Frontal cortex (tissue), 4 donors: ENCODE measurements at places on chromosomes 12 and 14.

- no peak for DNase-seq
Observed at GRCh38 chr12:120490325-120490724, 5.6 kb upstream of the DYNLL1 start.

- DNase-seq, result no peak
Observed at GRCh38 chr12:68294251-68294650, 37.9 kb downstream of the MDM1 start.

GRCh38 chr12:110932046-110932445 lies 11.7 kb upstream of the MYL2 start:
- DNase-seq, result no peak

- DNase-seq, result no peak
Observed at GRCh38 chr14:22955702-22956569, 954 bp downstream of the HAUS4 start.

- no peak for DNase-seq
Observed at GRCh38 chr14:88323523-88324199, 592 bp upstream of the KCNK10 start.

DNA sequence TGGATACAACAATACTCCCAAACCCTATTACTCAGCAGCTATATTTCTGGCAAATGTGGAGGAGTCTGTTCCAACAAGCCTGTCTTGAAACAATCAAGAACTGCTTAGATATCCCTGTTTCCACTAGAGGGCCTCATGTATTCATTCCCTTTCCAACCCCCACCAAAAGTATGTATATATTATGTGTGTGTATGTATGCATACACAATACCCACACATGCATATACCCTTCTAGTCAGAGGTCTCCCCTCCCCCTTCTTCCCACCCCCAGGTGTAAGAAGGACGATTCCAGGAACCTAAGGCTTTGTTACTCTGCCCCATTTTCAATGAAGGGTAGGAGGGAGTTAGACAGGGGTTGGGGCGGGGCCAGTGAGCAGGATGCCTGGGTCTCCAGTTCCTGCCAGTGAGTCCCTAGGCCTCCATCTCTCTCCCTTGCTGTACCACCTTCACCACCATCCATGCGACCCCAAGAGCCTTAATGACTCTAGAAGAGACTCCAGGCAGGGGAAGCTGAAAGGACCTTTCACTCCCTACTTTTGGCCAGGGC lies at the start of gene DGKA:
Gene DGKA, plus strand, starts transcription at position 392 of the 546 bp plus-strand sequence. CDS start 5,342 bp downstream, outside the sequence.
- peak; percentile 51 for DNase-seq

DNA sequence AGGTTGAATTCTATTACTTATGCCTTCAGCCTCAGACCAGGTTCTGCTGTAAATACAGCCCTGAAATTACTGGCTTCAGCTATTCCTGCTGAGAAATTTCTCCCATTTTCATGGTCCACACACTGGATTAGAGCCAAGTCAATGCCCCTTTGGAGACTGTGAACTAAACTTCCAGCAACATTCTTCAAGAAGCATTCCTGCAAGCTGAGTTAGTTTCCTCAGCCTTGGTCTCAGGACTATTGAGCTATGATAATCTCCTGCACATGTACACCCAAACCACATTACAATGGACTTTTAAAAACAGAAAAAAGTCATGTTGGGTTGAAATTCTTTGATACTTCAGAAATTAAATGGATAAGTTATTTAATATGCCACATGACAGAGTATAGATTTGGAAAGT lies 58.0 kb upstream of the AVPR1A start:
- no peak for DNase-seq

DNA sequence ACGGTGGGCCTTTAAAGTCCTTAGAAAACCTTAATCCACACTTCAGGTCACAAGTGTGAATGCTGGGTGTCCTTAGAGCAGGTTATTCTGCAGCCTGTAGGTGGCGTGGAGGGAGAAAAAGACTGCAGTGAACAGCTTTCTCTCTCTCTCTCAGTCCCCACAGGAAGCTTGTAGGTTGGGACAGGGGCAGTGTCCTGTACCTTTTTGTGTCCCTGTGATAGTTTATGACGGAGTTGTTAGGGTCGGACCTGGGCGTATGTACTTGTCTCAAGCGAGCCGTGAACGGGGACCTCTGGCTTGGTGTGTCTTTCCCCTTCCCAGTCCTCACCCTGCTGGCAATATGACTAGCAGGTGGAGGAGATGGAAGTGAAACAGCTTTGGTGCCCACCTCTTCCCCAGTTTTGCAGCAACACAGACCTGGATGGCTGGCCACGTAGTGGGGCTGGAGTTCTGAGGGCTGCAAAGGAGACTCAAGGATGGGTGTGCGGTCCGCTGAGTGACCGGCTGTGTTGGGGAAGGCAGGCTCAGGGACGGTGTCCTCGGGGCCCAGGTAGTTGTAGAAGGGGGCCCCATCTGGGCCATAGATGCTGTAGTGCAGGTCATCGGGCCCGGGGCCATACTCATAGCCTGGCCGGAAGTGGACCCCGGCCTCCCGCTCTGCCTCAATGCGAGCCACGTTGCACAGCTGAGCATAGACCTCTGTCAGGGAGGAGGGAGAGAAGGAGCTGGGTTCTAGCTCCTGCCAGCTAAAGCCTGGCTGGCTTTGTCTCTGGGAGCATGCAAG lies 8.9 kb downstream of the ISCA2 start:
- DNase-seq, result no peak
